Activated CD4-positive, alpha-beta memory T cell treated with anti-CD3 and anti-CD28 coated beads, Interleukin-2, amount 10 ng/mL, durations not matched to agents 7 days and 5 days (primary cell): ENCODE measurements at places on chromosomes 4 and X.

- DNase-seq, result no peak
These were observed 156.3 kb downstream of the CPEB2 start for GRCh38 chr4:15158406-15159091.

- DNase-seq, result peak; percentile 56
These were observed 6.0 kb downstream of the HMGN5 start for GRCh38 chrX:81195712-81196111.

GRCh38 chr4:187547316-187547715 is 448.3 kb upstream of the ZFP42 start:
- DNase-seq, result no peak

GRCh38 chrX:155841232-155841631 is 39.9 kb upstream of the VAMP7 start:
- DNase-seq, result no peak

- DNase-seq, result no peak
These were observed 163.1 kb upstream of the MAB21L2 start for GRCh38 chr4:150418757-150419410.

DNA sequence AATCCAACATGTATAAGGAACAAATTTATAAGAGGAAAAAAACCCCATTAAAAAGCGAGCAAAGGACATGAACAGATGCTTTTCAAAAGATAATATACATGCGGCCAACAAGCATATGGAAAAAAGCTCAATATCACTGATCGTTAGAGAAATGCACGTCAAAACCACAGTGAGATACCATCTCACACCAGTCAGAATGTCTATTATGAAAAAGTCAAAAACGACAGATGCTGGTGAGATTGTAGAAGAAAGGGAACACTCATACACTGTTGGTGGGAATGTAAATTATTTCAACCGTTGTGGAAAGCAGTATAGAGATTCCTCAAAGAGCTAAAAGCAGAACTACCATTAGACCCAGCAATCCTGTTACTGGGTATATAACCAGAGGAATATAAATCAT is 465.4 kb downstream of the TMA16 start:
- DNase-seq, result no peak

DNA sequence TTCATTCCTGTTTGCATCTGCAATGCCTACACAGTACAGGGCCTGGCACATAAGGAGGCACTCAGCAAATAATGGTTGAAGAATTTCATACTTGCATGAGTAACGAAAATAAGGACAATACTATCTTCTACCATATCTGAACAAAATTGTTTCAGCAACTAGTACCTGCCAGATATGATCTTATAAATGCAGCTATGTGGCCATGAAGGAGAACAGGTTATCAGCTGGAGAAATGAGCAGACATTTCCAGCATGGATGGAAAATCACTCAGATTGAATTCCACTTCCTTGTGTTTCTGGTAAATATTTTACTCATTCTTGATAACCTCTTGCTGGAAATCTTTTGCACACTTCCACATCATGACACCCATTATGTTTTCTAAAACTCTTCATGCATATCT is 204.0 kb downstream of the ADAMTS3 start:
- DNase-seq, result no peak
